Immature natural killer cell (primary cell): ENCODE measurements at places on chromosomes 6 and 20. TPM values are rescaled to one million over a fixed set of nuclear protein-coding genes. Genes with fewer than 3 reads are reported as not detected.

The MEI4 gene
- not detected for polyA plus RNA-seq

DNA sequence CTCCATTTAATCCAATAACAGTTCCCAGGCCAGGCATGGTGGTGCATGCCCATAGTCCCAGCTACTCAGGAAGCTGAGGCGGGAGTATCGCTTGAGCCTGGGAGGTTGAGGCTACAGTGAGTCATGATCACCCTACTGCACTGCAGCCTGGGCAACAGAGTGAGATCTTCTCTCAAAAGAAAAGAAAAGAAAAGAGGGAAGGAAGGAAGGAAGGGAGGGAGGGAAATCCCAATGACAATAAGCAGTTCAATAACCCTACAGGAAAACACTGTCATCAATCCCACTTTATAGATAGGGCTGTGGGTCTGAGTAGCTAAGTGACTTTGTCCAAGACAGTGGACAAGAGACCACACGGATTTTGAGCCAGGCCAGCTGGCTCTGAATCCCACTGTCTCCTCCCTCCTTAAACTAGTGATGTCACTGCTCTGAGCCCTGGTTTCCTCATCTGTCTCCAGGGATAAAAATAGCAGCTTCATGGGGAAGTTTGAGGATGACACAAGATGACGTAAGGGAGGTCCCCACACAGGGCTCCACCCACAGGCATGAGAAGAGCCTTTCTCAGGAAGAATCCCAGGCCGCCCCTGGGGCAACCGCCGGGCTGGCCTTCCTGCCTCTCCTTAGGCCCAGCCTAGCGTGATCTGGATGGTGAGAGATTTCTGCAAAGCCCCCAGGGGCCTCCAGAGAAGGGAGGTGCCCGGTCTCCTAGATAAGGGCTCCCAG is 7.2 kb upstream of the TRIB3 start:
- DNase-seq = no peak

GRCh38 chr6:3912361-3913076 is 63.3 kb downstream of the FAM50B start:
- no peak for DNase-seq

- no peak for DNase-seq
These were observed 101.2 kb downstream of the SLC35B3 start for GRCh38 chr6:8334113-8334512.

DNA sequence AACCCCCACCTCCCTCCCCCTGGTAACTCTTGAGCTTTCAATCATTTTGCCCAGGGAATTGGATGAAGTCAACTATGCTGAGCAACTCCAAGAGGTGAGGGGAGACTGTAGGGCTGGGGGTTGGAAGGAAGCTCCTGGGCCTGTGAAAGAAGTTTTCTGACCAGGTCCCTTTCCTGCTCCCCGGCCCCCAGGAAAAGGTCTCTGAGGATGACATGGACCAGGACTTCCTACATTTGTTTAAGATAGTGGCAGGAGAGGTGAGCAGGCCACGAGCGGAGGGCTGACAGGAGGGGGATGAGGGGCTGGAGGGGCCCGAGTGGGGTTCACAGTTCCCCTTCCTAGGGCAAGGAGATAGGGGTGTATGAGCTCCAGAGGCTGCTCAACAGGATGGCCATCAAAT is 21.8 kb downstream of the CAPN11 start:
- DNase-seq = no peak

GRCh38 chr6:112595841-112596240 is 248.7 kb downstream of the RFPL4B start:
- no peak for DNase-seq

- no peak for DNase-seq
These were observed 78.5 kb upstream of the PHACTR1 start for GRCh38 chr6:12637960-12638641.
